ENCODE measurements at places on chromosomes 3 and 15.

- DNase-seq: no peak
Measured at GRCh38 chr3:71785532-71786216, 726 bp upstream of the PROK2 start.

GRCh38 chr3:14118400-14119381 lies 6.0 kb downstream of the CHCHD4 start:
- DNase-seq: no peak

DNA sequence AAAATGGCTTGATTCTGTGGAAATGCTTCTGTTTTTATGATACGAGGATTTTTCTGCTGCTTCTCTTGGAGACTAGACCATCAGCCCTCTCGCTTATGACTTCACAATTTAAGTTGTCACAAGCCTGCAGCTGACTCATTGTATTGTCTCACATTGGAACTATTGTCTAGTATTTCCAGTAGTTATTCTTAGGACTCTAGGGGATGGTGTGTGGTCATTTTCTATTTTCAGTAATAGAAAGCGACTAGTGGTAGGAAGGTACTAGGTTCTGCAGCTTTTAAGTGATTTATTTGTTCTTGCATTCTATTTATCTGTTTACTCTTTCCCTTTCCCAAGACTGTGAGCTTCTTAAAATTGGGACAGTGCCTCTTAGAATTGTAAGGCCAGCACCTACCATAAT lies 66.3 kb upstream of the CRTC3 start:
- DNase-seq: no peak

DNA sequence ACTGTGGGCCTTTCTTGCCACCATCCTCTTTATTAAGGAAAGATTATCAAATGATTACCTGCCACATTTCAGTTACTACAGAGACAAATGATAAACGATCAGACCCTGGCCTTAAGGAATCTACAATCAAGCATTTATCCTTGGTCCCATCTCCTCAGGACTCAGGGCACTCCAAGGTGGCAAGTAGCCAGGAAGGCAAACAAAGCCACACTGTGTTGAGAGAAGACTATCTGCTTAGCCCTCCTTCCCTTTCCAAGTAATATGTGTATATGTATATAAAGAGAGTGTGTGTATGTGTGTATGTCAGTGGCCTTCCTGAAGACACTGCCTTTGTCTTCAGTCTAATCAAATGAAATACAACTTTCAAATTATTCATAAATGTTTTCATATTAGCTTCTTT lies 490.1 kb upstream of the ATP11B start:
- no peak for DNase-seq

DNA sequence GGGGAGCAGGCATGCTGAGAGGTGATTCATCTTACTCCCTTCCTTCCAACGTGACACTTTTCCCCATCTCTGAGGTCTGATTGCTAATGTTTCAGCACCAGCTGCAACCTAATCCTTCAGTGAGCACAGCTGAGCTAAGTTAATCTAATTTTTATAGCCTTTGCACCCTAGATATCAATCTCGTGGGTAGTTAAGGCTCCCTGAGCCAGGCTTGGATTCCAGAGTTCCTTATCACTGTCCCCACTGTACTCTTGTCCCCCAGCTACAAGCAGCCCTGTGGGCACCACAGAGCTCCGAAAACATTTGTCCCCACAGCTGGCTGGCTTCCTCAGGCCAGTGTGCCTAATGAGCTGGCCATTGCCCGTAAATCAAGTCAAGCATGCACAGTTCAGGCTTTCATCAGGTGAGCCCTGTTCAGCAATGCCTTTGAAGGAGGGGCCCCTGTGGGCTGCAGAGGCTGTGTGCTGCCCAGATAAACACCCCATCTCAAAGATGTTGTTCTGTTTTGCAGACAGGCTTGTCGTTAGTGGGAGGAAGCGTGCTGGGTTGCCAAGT lies 376.9 kb upstream of the RASGRP1 start:
- no peak for DNase-seq

GRCh38 chr3:111761309-111761795 lies 97.7 kb upstream of the PHLDB2 start:
- peak; percentile 24 for DNase-seq

DNA sequence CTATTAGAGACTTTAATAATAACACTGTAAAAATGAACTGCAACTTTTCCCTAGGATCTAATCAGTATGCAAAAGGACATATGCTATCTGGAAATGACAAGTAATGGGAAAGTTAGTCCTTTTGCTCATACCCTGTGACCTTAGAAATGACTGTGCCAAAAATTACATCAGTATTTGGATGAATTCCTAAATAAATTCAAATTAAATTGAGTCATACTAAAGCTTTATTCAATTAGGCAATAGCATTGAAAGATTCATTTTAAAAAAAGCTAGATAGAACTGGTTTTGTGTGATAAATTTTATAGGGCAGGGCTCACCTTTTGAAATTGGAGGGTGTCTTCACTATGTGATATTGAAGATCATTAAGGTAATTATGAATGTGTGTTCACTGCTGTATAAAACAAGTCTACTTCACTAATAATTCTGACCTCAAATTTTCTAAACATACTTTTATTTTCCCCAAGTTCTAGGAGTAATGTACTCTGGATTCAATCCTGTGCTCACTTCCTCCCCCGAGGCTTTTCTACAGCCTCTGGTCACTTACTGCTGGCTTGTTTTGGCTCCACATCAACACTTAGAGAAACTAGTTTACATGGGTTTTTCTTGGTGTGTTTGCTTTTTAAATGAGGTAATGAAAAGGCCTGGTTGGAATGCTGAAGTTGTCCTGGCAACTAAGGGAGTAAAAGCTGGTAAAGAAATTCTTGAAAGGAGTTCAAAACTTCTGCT lies 44.4 kb upstream of the SPTSSB start:
- peak; percentile 34 for DNase-seq

- peak; percentile 54 for DNase-seq
Measured at GRCh38 chr15:74958320-74958907, 1.8 kb upstream of the RPP25 start.

- DNase-seq: no peak
Measured at GRCh38 chr15:28020644-28021043, 78.5 kb downstream of the OCA2 start.

DNA sequence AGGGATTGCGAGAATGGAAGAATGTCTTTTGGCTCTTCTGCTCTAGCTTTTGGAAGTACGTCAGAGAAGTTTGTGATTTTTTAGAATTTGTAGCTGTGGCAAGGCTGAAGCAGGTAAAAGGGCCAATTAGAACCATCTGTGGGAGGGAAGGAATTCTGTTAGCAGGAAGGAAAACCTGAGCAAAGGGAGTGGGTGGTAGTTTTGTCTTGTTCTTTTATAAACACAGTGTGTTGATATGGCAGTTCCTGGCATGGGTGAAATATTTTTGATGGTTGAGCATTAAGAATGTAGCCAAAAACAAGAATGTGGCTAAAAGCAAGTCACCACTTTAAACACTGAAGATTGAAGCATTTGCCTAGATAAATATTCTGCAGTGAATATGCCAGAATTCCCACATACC lies 23.8 kb downstream of the DAG1 start:
- DNase-seq: no peak

DNA sequence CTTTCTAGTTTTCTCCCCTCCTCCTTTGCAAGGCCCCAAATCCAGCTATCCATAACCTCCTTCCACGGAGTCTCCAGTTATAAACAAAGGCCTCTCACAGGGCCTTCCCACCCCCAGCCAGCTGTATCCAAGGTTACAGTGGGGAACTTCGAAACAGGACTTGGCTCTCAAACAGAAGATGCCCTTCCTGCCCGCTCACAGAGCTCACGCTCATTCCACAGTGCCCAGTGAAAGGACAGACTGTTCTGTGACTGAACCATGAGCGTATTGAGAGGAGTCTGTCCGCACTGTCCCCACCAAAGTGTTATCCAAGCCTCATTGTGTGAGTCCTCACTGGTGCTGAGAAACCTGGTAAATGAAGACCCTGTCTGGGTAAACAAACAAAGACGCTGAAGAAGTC lies 35.4 kb downstream of the ARHGAP31 start:
- no peak for DNase-seq

GRCh38 chr15:90829942-90830440 lies 38.4 kb upstream of the FURIN start:
- no peak for DNase-seq

DNA sequence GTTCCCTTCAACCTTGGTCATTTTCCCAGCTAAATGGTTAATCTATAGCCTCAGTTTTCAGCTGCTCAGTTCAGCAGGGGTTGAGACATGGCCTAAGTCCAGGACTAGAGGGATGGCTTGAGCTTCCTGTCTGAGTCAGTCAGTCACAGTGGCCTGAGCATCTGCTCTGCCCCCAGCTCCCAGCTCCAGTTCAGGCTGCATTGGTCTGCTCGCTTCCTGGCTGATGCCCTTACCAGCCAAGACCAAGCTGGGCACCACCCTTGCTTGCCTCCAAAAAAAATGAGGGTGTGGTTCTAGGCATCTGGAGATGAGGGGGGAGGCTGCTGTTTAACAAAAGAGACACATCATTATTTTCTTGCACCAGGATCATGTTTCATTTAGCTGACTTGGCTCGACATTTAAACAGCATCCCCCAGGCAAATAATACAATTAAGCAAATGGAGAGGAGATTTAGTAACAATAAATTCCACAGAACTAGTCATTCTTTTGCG lies 70.7 kb downstream of the WNT5A start:
- peak; percentile 71 for DNase-seq

- no peak for DNase-seq
Measured at GRCh38 chr3:23389686-23390085, 186.6 kb downstream of the UBE2E2 start.

DNA sequence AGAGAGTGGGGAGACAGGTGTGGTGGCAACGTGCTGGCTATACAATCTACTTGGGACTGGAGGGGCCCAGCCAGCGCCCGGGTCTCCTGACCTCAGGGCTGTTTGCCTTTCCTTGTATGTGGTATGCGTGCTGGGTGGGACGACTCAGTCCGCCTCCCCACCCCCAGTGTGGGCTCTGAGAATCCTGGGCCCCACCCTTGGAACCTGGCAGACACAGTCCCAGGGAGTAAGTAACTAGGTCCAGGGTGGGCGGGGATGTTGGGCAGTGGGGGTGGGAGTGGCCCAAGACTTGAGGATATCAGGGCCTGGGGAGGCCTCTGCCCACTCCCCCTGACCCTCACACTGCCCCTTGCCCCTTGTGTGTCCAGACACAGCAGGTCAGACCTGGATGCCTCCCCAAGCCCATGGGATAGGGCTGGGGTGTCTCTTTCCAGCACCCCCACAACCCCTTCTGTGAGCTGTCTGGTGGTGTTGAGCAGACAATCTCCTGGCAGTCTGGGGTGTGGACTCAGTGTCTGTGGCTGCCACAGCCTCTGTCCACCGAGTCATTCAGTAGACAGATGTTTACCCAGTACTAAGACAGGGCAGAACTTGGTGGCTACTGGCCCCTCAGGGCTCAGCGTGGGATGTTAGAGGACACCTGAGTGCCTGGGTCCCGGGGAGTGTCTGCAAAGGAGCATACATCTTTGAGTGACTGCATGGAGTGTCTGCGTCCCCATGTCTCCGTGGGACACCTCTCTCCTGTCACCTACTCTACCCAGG lies 1.3 kb downstream of the CHST13 start:
- DNase-seq: no peak

- no peak for DNase-seq
Measured at GRCh38 chr3:105571005-105571404, 204.3 kb downstream of the ALCAM start.

DNA sequence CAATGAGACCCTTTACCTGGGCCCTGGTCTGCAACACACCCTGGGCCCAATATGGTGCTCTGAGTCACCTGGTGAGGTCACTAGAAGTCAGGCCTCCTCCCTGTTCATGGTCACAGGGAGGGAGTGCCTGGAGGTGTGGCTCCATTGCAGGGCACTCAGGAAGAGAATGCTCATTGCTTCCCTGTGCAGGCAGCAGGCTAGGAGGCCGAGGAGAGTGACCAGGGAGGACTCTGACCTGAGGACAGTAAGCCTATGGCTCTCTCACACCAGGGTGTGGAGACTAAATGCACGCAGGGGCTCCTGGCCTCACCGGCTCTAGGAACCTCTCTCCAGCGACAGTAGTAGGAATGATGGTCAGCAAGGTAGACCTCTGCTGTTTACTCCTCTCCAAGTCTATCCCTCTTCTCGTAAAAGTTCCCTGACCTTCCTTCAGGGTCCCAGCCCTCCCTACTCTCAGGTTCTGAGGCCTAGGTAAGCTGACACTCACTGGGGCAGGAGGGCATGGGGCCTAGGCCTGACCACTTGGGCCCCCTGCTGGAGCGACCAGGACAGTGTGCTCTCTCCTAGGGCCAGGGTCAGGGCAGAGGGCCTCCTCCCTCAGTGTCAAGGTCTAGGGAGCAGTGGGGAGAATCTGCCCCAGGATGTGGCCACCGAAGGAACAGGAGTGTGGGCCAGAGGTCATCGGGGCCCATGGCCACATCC lies 9.6 kb upstream of the SLCO2A1 start:
- no peak for DNase-seq

DNA sequence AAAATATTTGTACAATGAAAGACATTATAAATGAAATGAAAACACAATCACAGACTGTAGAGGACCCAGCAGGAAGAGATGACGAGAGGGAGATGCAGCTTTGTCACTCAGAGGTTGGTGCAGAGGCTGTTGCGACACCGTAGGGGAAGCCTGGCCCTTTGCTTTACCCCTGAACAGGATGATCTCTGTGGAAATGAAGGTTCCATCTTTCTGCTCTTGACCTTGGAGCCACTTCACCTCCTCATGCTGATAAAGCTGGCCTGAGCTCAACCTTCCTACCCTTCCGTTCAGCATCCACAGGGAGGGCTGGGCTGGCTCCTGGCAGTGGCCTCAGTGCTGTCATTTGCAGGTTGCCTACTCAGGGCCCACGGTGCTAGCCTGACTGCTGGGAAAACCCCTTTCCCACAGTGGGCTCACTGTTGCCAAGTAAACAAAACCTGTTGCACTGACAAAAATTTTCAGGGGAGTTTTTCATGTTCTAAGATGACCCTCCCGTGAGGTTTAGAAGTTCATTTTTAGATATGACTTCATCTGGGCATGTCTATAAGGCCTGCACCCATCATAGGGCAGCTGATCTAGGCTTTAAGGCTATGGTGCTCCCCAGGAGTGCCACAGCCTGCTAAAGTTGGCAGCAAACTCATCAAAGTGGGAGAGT lies 3.0 kb upstream of the CD80 start:
- DNase-seq: no peak

GRCh38 chr3:61808999-61809398 lies 247.6 kb downstream of the PTPRG start:
- DNase-seq: no peak

All from AG08396 (cell line).